Activated CD4-positive, CD25-positive, alpha-beta regulatory T cell (primary cell): ENCODE measurements at places on chromosomes 3 and 15.

DNA sequence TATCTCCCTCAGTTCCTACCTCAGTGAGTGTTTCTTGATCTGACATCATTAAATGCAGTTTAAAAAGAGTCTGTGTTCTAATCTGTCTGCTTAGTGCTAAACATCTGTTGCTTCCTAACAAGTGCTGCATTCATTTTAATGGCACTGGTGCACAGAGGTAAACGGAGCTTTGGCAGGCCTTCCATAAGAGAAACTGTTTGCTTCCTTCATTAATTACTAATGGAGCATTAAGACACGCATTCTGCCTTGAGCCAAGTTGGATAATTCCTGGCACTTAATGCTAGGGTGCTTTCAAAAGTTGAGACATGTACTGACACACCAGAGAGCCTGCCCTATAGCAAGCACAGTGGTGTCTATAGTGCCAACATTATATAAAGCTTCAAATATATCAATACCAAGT, 34.7 kb downstream of the SCG5 start:
- no peak for DNase-seq

DNA sequence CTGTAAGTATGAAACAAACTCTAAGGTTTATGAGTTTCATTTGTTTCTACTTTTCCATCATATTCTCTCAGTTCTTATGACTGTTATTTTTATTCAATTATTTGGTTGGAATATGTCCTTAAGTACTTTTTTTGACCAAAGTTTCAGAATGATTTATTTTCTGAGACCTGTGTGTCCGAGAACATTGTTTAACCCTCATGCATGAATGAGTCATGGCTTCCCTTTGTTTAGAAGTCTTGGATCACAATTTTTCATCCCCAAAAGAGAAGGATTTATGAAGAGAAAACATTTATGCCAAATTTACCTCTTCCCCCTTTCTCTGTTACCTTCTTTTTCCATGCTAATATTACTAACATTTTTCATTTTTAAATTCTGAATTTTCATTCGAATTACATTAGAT, 518.0 kb upstream of the NR2F2 start:
- no peak for DNase-seq

DNA sequence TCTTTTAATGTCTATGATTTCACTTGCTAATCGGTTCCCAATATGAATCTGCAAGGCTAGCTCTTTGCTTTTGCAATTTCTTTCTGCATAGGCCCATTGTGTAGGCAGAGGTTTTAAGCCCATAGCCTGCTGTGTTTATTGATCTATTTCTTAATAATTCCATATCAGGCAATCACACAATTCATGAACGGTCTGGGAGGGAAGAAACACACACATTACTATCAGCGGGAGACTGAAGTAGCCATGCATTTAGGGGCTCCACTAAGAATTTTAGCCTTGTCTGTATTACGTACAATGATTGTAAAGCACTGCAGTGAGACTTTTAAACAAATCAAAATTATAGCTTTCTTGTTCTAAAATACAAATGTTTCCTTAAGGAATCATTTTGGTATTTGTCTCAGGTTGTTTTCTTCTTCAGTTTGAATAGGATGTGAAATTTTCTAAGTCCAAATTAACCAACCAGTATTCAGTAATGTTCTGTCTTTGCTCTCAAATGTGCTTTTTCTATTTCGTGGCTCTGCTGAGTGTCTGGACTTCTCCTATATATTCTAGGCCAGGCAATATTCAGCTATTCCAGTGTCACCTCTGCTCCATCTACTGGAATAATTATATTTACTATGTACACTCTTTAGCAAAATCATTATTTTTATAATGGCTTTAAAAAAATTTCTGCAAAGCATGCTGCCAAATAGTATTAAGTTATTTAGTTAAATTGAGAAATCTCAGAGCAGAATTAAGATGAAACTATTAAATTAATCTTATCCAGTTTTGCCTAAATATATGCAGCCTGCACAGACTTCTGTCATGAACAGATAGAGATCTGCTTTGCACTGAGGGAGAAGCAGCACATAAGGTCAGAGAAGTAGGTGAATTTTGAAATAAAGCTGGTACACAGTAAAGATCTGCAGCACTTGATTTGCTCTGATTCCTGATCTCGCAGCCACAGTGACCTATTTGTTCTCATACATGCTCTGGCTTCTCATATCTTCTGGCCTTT, 103.0 kb upstream of the NAALADL2 start:
- DNase-seq: no peak

DNA sequence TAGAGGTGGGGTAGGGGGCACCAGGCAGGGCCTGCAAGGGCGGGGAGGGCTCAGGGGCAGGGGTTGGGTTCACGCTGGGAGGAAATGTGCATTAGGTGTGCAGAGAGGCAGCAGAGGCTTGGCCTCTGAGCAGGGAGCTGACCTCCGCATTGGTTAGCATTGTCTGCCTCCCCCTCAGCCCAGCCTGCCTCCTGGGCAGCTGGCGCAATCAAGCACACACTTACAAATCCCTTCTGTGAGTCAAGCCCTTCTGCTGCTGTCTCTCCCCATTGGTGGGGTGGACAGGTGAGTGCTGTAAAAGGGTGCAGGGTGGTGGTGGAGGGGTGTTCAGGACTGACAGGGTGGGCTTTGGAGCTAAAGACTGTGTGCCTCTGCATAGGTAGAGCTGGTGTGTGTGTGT, 9.3 kb downstream of the LOXL1 start:
- DNase-seq: no peak

GRCh38 chr3:175338775-175339535, 479.8 kb downstream of the NAALADL2 start:
- no peak for DNase-seq

DNA sequence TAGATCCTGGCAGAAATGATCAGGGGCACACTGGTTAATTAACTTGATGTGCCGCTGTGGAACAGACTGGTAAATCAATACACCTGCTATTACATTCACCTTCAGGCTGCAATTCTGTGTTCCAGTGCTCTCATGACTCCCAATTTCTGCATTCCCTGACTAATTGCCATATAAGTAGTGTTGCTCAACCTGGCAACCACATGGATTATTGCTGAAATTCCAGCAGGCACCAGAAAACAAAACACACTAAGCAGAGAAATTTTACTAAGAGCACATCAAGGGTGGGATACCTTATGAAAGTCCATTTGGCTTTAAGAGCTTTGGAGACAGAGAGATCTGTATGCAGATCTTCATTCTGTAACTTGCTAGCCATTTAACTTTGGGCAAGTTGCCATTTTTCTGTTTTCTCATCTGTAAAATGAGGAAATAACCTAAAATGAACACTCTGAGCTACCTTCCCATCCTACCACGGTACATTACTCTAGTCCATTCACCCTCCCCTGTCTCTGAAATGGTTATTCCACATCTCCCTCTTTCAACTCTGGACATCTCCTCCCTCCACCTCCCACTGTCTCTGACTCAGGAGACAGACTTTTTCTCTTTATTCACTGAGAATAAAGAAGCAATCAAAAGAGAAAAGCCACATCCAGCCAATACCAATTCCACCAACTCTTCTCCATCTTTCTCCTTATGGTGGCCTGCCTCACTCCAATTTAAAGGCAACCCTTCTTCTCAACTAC, 54.6 kb downstream of the STAC start:
- no peak for DNase-seq

DNA sequence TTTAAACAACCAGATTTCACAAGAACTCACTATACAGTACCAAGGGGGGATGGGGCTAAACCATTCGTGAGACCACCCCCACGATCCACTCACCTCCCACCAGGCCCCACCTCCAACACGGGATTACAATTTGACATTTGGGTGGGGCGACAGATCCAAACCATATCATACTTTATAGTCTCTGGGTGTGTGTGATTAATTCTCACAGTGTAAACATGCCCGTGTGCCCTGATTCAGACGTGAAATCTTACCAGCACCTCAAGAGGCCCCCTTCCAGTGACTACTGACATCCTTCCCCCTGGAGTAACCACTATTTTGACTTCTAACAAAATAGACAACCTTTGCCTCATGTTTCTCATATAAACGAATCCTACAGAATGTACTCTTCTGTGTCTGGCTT, 5.0 kb upstream of the PDIA5 start:
- DNase-seq: no peak

- DNase-seq: no peak
These were observed 1.3 kb downstream of the BNIP2 start for GRCh38 chr15:59687836-59688235.
